HuH-7 (cell line): ENCODE measurements at places on chromosomes 3 and 15.

GRCh38 chr3:194449913-194450312 lies 36.9 kb downstream of the ATP13A3 start:
- no peak for DNase-seq

- no peak for DNase-seq
Observed at GRCh38 chr3:33758864-33759263, 39.6 kb upstream of the PDCD6IP start.

- DNase-seq: no peak
Observed at GRCh38 chr15:58748040-58748851, 1.3 kb downstream of the ADAM10 start.

DNA sequence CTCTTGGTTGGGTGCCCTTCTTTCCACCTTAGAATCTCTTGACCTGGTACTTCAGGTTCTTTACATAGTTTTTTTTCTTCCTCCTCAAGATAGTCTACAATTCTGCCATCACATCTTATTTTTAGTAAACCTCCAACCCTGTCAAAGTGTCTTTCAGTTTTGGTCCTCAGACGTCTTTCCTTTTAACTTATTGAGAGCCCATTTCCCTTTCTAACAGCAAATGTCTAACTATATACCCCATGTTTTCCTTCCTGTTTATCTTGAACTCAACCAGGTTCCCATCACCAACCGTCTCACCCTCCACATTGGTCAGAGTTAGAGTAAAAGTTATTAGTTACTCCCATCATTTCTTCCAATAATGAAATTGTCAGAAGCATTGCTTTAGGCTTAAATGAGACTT lies 10.4 kb downstream of the KBTBD12 start:
- no peak for DNase-seq

DNA sequence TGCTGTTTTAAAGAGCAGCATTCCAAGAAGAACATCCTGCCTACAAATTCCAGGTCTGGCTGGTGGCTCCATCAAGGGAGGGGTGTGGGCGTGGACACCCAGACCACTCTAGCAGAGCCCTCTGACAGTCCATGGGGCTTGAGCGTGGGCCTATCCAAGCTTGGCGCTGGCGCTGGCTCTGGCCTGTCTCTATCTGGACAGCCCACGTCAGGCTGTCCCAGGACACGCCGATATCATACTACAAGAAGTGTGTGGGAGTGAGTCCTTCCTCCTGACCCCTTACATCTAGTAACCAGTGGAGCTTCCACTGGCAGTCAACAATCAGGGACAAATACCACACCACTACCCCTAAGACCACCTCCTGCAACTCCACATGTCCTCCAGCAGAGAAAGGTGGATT lies 17.1 kb upstream of the DUSP7 start:
- DNase-seq: no peak

DNA sequence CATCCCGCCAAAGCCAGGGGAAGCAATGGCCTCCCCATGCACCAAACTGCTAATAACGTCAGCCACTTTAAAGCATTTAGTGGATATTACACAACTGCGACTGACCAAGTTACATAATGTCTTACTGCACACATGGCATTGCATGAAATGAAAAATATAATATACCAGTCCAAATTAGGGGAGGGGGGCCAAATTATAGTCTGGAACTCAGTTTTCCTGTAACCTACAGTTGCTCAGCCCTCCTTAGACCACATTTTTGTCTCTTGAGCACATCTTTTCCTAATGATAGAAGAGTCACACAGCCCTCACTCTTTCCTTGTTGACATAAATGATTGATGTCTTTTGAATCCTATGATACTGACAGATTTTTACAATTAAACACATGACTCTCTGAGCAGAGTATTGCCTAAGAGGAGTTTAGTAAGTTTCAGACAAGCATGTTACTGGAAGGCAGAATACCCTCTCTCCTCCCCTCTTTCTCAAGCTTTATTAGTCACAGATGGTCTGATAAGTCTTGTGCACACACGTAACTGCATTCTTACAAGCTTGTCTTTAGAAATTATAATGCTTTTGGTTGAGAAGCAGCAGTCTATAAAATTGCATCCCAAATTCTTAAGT lies 1.1 kb upstream of the PLD1 start:
- peak; percentile 68 for DNase-seq

GRCh38 chr15:45126535-45127158 lies 3.0 kb downstream of the DUOXA1 start:
- DNase-seq: peak; percentile 62

DNA sequence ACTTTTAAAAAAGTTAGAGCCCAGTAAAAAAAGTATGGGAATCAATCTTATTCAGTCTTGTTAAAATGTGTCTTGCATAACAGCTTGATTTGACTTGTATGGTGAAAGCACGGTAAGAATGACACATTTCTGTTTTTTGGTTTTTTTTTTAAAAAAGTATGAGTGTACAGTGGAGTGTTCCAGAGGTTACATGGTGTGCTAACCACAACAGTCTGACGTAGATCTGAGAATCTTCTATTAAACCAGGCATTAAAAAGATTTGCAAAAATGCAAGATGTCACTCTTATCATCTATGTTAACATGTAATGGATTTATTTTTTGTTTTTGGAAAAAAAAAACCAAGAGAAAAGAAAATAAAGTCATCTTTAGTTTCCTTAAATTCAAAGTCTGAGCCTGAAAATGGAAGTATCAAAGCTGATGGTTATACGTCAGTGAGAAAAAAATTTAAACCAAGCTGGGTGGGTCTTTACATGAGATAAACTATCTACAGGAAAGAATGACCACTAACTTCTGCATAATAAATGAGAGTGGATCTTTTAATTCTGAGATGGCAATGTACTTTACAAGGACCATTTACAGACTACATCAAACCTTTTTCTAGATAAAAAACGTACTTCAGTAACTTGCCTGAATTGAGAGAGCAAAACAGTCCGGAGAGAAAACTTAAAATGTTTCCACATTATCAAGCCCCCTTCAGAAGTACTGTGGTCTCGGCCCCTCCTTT lies 1.6 kb downstream of the GABPB1 start:
- DNase-seq: no peak

GRCh38 chr15:39583596-39584265 lies 2.9 kb downstream of the THBS1 start:
- no peak for DNase-seq

DNA sequence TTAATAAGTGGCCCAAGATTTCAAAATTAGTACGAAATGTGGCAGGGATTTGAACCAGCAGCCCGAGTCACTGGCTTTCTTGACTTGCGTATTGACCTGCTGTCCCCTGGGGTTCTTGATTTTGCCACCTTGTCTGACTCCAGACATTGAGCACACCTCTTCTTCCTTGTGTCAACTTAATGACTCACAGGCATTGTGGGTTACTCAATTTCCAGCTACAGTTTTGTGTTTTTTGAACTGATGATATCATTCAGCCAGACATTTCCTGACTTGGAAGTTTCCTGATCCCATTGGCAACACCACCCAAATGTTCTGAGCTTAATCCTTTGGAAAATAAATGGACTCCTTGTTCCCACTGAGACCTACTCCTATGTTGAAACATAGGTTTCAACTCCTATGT lies 64.2 kb downstream of the MOBP start:
- DNase-seq: no peak

DNA sequence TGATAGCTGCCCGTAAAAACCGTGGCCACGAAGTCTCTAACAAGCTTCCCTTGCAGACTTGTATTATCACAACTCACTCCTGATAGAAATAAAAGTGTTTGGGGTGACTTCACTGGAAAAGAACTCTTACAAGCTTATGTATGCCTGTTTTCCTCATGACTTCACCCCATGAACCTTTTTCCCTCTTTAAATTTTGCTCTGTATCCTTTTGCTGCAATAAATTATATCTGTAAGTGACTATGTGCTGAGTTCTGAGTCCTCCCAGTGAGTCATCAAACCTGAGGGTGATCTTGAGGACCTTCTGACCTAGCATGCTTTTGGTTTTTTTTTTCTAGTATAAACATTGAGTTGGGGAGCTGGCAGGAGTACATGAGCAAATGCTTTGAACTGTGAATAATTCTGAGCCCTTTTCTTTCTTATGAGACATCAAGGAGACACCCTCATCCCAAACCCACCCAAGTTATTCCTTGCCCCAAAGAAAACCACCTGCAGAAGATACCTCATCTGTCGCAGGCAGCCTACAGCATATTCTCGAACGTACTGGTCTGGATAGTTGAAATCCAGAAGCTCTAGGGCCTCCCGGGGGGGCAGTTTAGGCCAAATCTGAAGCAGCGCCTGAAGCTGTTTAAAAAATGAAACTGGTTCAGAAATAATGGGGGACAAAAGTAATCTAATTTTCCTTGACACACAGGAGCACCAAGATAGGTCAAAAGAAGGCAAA lies 85.9 kb downstream of the FAIM start:
- DNase-seq: no peak

DNA sequence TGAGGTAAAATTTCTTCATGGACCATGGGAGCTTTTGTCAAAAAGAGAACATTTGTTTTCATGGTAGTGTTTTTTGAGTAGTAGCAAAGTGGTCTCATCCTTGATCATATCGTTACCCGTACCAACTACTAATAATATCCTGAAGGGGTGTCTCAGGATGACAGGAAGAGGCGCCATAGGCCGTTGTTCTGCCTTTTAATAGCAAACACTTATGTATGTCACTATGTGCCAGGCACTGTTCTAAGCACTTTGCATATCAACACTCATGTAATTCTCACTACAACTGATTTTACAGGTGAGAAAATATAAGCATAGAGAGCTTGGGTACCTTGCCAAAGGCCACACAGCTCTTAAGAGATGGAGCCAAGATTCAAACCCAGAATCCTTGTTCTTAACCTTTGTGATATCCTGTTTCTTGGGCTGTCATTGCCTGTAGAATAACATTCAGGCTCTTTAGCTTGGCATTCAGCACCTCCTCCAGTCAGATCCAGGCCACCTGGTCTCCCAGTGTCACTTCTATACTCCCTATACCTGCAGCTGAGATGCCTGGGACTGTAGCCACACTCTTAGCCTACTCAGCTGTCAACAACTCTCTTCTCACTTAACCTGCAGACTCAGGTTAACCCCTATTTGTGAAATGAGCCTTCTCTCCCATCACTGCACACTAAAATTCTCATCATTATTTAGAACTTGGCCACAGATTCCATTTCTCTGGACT lies 113.7 kb downstream of the USP13 start:
- DNase-seq: no peak

- no peak for DNase-seq
Observed at GRCh38 chr15:44676676-44677075, 13.2 kb upstream of the SPG11 start.

GRCh38 chr3:17793542-17794195 lies 51.2 kb upstream of the TBC1D5 start:
- DNase-seq: no peak

- DNase-seq: no peak
Observed at GRCh38 chr3:54967731-54968161, 39.9 kb upstream of the LRTM1 start.

- no peak for DNase-seq
Observed at GRCh38 chr15:77611767-77612166, 20.9 kb downstream of the LINGO1 start.

DNA sequence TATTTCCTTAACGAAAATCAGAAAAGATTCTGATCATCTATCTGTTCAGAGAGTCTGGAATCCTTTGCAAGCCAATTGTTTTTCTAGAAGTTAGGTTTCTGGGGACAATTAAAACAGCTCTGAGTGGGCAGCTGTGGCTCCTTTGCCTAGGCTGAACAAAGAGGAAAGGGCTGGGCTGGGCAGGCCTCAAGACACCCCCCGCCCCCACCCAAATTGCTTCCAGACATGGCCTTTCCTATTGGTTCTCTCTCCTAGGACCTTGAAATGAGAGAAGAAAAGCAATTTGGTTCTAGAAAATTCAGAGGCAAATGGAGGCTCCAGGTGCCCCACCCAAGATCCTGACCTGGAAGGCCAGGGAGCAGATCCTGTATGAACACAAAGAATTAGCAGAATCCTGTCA lies 2.3 kb upstream of the ADPGK start:
- DNase-seq: no peak

- DNase-seq: no peak
Observed at GRCh38 chr15:31409171-31409570, 82.5 kb downstream of the KLF13 start.

GRCh38 chr15:39269352-39269751 lies 311.5 kb upstream of the THBS1 start:
- DNase-seq: no peak

GRCh38 chr3:34150992-34151391 lies 352.6 kb downstream of the PDCD6IP start:
- DNase-seq: no peak

GRCh38 chr15:50544368-50544767 lies 2.1 kb downstream of the USP50 start:
- DNase-seq: no peak

DNA sequence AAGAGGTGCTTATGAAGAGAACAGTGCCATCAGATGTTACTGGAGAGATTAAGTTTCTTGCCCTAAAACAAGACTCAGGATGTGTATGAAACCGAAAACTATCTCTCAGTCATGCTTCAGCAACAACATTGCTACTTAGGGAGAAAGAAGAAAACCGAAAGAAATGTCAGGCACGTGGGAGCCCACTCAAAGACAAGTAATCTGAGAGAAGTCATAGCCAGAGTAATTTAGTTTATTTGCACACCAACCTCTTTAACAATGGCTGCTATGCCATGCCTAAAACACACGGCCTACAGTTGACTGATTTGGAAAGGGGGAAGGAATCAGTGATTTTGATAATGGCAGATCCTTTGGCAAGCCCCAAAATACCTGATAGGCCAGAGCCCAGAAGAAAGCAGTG lies 162.9 kb downstream of the TIGIT start:
- DNase-seq: no peak

DNA sequence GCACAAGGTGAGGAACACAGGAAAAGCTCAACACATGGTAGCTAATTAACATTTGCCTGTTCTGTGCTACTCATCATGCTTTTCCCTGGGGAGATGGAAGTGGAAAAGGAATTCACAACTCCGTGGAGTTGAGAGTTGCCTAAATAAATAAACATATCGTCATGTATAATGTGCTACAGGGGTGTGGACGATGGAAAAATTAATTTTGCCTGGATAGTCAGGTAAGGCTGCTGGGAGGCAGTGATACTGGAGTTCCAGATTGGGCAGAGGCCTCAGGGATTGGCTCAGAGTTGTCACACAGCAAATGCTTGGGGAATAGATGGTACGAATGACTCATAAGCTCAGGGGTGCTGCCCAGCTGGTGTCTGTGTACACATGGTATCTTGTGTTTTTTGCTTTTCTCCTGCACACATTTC lies 3.1 kb upstream of the ABHD6 start:
- no peak for DNase-seq

- DNase-seq: no peak
Observed at GRCh38 chr3:47849186-47849698, 46.3 kb downstream of the DHX30 start.

GRCh38 chr3:32835961-32836360 lies 18.2 kb downstream of the TRIM71 start:
- no peak for DNase-seq

GRCh38 chr3:143806038-143806437 lies 42.2 kb downstream of the SLC9A9 start:
- no peak for DNase-seq

DNA sequence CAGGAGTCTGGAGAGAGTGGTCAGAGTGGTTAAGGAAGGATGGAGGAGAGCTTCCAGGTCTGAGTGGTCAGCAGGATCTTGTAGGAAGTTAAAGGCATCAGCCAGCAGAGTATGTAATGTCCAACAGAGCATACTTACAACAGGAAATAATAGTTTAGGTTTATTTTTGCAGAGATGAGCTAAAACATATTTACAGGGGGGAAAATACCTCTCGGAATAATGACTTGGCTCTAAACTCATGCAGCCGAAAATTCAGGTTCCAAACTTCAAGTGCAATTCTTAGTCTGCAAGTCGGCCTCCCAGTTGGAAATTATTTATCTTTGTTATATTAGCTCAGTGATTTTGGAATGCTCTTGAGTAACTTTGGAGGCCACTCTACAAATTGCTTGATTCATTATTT lies 385.0 kb upstream of the C2CD4B start:
- no peak for DNase-seq
